ENCODE measurements at places on chromosomes 6 and 20. TPM values are rescaled to one million over a fixed set of nuclear protein-coding genes. Genes with fewer than 3 reads are reported as not detected.
A peak's percentile ranks its signal among the peaks of the same experiment; 100 is the strongest.

Gene RSPO3
- 5.2 TPM for total RNA-seq

DNA sequence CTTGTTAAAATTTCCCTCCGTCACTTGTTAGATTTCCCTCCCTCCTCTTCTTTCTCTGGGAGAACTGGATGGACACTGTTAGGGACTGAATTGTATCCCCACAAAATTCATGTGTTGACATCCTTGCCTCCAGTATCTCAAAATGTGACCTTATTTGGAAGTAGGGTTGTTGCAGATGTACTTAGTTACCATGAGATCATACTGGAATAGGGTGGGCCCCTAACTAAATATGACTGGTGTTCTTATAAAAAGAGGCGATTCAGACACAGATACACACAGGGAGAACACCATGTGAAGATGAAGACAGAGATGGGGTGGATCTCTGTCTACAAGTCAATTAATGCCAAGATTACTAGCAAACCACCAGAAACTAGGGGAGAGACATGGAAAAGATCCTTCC is 139.5 kb downstream of the ALDH8A1 start:
- H3K4me3 ChIP-seq: no peak overlapping the region
- DNase-seq: no peak
- no peaks in the 10 kb centered on the region for H3K4me1 ChIP-seq
- no peaks in the 10 kb centered on the region for H3K27me3 ChIP-seq
- H3K27ac ChIP-seq: no peak overlapping the region

DNA sequence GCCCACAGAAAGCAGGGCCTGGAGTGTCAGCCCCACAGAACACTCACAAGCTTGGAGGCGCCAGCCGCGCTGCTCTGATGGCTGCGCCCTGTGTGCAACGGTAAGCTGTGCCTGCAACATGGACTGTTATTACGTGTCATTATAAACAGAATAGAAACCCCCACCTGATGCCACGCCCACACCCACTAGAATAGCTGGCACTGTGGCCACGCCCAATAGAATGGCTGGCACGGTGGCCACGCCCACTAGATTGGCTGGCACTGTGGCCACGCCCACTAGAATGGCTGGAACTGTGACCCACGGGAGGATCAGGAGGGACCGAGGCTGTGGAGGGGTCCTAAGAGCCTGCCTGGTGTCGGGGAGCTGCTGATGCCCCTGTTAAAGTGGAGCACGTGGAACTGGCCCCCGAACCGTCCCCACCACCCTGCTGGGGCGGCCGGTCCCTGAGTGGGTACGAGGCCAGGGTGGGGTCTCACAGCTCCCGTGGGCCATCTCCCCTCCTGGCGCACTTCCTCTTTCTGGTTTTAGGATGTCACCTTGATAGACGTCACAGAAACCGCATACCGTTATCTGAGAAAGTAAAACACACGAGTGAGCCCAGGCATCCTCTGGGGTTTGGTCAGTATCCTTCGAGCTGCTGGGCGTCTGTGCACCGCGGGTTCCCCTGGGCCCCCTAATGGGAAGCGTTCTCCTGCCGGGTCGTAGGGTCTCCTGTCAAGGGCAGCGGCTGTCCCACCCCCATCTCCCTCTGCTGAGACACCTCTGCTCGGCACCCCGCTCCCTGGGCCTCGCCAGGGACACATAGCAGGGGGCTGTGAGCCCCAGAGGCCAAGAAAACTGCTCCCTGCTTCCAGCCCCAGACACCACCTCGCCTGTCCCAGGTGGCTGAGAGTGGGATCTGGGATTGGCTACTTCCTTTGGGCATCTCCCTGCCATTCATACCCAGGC is 25.4 kb downstream of the SLC17A9 start:
- DNase-seq: no peak
- H3K4me1 ChIP-seq: no peaks in the 10 kb centered on the region
- no peaks in the 10 kb centered on the region for H3K27me3 ChIP-seq
- no peaks in the 10 kb centered on the region for H3K36me3 ChIP-seq

GRCh38 chr6:156866220-156867015 is 89.2 kb downstream of the ARID1B start:
- H3K27me3 ChIP-seq: no peaks in the 10 kb centered on the region
- H3K4me1 ChIP-seq: peaks cover 13% of the 10 kb centered on the region
- no peak overlapping the region for H3K4me3 ChIP-seq
- no peak for DNase-seq
- no peaks in the 10 kb centered on the region for H3K36me3 ChIP-seq
- no peak overlapping the region for H3K27ac ChIP-seq

DNA sequence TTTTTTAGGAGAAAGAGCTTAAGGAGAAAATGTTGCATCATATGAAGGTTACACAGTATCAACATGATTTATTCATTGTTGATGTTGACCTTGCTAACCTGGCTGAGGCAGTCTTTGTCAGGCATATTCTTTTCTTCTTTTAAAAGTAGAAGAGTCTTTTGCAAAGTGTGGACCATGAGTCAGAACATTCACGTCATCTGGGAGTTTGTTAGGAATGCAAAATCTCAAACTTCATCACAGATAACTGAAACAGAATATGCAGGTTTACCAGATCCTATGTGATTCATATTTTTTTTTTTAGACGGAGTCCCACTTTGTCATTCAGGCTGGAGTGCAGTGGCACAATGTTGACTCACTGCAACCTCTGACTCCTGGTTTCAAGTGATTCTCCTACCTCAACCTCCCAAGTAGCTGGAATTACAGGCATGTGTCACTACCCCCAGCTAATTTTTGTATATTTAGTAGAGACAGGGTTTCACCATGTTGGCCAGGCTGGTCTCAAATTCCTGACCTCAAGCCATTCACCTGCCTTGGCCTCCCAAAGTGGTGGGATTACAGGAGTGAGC is 530.4 kb upstream of the BTBD3 start:
- no peaks in the 10 kb centered on the region for H3K4me1 ChIP-seq
- no peaks in the 10 kb centered on the region for H3K36me3 ChIP-seq
- H3K27ac ChIP-seq: no peak overlapping the region
- no peak overlapping the region for H3K4me3 ChIP-seq
- H3K27me3 ChIP-seq: no peaks in the 10 kb centered on the region

GRCh38 chr20:7627734-7628663 is 312.3 kb downstream of the HAO1 start:
- no peak overlapping the region for H3K27ac ChIP-seq
- no peaks in the 10 kb centered on the region for H3K27me3 ChIP-seq
- no peak overlapping the region for H3K4me3 ChIP-seq
- H3K4me1 ChIP-seq: no peaks in the 10 kb centered on the region
- no peaks in the 10 kb centered on the region for H3K36me3 ChIP-seq

DNA sequence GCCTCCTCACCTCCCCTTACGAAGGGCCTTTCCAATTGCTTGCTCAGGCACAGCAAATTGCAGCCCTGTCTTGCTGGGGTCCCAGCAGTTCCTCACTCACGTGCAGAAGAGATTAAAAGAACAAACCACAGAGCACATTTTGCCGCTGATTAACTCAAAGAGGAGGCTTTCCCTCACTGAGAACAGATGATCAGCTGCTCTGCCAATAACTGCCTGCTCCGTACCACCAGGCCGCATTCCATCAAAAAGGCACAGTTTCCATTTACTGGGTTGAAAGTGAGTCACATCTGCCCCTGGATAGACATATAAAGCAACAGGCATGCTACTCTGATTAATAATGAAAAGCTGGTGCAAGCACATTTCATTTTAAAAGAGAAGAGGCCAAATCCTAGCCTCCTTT is 446.8 kb downstream of the PTPRT start:
- no peaks in the 10 kb centered on the region for H3K27me3 ChIP-seq
- no peak overlapping the region for H3K27ac ChIP-seq
- H3K4me3 ChIP-seq: no peak overlapping the region
- H3K36me3 ChIP-seq: no peaks in the 10 kb centered on the region
- no peaks in the 10 kb centered on the region for H3K4me1 ChIP-seq
- DNase-seq: no peak

Gene CDH26
- total RNA-seq: 2.8 TPM

Gene OLIG3
- not detected for total RNA-seq

DNA sequence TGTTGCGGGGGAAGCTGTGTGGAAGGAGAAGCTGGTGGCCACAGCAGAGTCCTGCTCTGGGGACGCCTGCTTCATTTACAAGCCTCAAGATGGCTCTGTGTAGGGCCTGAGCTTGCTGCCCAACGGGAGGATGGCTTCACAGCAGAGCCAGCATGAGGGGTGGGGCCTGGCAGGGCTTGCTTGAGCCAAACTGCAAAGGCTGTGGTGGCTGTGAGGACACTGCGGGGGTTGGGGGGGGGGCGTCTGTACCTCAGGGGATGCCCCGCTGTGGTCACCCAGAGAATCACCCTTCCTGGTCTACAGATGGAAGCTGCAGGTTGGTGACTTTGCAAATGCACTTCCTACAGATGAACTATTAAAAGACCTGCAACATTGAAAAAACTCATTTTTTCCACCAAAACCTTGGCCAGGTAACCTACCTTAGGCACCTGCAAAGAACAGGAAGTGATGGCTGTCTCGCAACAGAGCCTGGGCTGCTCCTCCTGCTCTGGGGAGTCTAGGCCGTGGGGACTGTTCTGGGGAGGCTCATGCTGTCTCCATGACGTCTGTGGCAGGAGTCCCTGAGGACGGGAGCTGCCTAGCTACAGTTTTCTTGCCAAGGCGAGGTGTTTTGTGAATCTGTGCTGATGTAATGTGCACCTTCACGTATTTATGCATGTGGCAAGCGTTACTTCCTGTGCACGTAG is 7.3 kb downstream of the NPBWR2 start:
- H3K4me3 ChIP-seq: no peak overlapping the region
- H3K27ac ChIP-seq: no peak overlapping the region
- no peaks in the 10 kb centered on the region for H3K4me1 ChIP-seq
- no peak for DNase-seq
- no peaks in the 10 kb centered on the region for H3K36me3 ChIP-seq
- H3K27me3 ChIP-seq: no peaks in the 10 kb centered on the region

- no peaks in the 10 kb centered on the region for H3K27me3 ChIP-seq
- H3K36me3 ChIP-seq: no peaks in the 10 kb centered on the region
- DNase-seq: no peak
- H3K4me3 ChIP-seq: peak overlapping the region; percentile 58
- no peaks in the 10 kb centered on the region for H3K4me1 ChIP-seq
- H3K27ac ChIP-seq: peak overlapping the region; percentile 58
Observed at GRCh38 chr6:109008537-109009235, 86.0 kb downstream of the SESN1 start.

Gene CD164
- total RNA-seq: 226 TPM

DNA sequence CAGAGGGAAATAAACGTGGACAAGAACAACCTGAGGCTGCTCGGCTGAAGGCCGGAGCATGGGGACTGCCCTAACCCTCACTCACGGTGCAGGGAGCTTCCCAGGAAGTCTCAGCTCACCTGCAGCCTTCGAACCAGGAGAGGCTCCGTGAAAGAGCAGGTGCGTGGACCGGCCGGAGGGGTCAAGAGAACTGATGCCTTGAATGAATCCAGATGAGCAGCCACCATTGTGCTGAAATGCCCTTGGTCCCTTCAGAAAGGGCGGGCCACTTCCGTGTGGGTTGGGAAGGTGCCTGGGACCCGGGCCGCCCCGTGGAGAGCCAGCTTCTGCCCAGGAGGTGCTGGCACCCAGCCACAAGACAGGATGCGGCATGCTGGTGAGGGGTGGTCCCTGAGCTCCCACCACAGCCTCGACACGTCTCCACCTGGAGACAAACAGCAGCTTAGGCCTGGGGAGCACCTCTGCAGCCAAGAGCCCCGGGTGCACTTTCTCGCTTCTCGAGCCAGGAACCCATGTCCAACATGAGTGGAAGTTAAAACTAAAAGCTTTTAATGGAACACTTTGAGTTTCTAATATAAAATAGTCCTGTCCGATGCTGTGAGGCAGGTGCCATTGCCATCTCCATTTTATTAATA is 83.5 kb downstream of the TTLL2 start:
- no peak for DNase-seq
- H3K27ac ChIP-seq: no peak overlapping the region
- H3K4me1 ChIP-seq: no peaks in the 10 kb centered on the region
- H3K36me3 ChIP-seq: no peaks in the 10 kb centered on the region
- no peak overlapping the region for H3K4me3 ChIP-seq

Gene ADGRF5
- 34.6 TPM for total RNA-seq

- DNase-seq: no peak
- no peaks in the 10 kb centered on the region for H3K36me3 ChIP-seq
- no peaks in the 10 kb centered on the region for H3K27me3 ChIP-seq
- no peak overlapping the region for H3K27ac ChIP-seq
- H3K4me3 ChIP-seq: no peak overlapping the region
Observed at GRCh38 chr6:38867726-38868125, 152.6 kb downstream of the DNAH8 start.

DNA sequence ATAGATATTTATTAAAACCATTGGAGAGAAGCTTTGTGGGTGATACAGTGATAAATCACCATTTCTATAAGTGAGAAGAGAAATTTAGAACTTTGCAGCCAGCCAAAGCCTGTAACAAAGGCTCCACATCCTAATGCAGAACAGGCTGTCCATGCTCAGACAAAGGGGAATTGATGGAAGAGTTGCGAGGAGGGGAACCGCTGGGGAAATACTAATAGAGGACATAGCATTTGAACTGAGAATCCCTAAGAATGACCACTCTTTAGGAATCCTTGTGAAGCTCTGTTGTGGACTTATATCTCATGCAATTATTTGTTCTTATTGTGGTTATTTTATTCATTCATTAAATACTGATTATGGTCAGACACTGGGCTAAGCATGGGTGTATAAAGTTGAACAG is 167.8 kb downstream of the PHF3 start:
- no peak overlapping the region for H3K4me3 ChIP-seq
- H3K27me3 ChIP-seq: no peaks in the 10 kb centered on the region
- no peaks in the 10 kb centered on the region for H3K4me1 ChIP-seq
- no peaks in the 10 kb centered on the region for H3K36me3 ChIP-seq
- no peak for DNase-seq
- no peak overlapping the region for H3K27ac ChIP-seq

DNA sequence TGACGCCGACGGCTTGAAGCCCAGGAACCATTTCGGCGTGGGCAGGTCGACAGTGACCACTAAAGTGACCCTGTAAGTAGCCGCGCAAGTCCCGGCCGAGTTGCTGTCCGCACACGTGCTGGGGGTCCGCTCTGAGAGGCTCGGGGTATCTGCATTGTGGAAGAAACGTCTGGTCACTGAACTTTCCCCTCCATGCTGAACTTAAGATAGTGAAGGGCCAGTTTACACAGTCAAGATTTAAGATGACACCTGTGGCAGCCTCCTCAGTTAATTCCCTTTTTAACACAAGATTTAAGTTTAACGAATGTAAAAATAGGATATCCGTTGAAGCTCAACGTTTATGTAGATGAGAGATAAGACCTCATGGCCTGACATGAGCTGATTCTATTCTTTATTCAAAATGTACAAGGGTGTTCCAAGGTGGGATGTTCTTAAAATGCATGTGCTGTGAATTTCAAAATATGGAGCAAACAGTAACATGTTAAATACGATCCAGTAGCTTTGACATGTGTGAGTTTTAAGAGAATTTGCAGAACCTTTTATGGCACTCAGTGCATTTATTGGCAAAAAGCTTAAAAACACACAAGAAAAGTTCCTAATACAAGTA is 116.2 kb downstream of the RTN4IP1 start:
- no peaks in the 10 kb centered on the region for H3K36me3 ChIP-seq
- H3K4me1 ChIP-seq: peaks cover 1% of the 10 kb centered on the region
- H3K4me3 ChIP-seq: peak overlapping the region; percentile 42
- H3K27ac ChIP-seq: no peak overlapping the region
- no peak for DNase-seq

- H3K4me3 ChIP-seq: peak overlapping the region; percentile 30
- no peaks in the 10 kb centered on the region for H3K4me1 ChIP-seq
- no peaks in the 10 kb centered on the region for H3K27me3 ChIP-seq
- H3K27ac ChIP-seq: no peak overlapping the region
- peak; percentile 86 for DNase-seq
Observed at GRCh38 chr6:159168536-159169192, 536 bp upstream of the FNDC1 start.

GRCh38 chr6:84576029-84576428 is 188.4 kb downstream of the TBX18 start:
- no peaks in the 10 kb centered on the region for H3K27me3 ChIP-seq
- no peak overlapping the region for H3K27ac ChIP-seq
- no peaks in the 10 kb centered on the region for H3K4me1 ChIP-seq
- no peak overlapping the region for H3K4me3 ChIP-seq
- DNase-seq: no peak
- H3K36me3 ChIP-seq: no peaks in the 10 kb centered on the region

Measured in aorta (tissue), 5 donors.